DMS79 treated with DMSO at 0.1 percent for 48 hours (cell line): ENCODE measurements at places on chromosomes 7 and 10.

DNA sequence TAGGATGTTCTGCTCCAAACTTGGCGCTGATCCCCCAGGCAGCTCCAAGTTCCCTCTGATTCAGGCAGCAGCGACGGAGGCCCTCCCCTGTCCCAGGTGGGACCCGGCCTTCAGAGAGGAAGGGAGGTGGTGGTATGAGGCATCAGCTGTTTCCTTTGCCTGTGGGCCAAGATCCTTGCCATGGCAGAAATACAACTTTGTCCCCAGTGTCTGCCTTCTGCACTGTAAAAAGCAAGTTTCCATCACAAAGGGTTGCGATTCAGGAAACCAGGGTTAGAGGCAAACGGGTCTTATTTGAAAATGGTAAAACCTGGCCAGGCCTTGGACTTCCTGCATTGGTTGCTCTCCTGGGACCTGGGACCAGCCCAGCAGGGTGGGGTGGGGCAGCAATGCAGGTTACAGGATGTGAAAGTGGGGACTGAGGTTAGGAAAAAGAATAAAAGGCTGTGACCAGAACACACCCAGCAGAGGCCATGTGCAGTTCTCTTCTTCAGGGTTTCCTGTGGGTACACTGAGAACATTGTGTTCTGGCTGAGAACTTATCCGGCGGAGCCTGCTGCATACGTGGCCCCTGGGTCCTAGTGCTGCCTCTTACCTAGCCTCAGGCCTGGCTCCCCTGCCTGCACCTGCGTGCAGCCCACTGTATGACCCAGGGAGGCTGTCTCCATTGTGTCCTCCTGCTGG is 25.1 kb upstream of the DDIT4 start:
- DNase-seq = no peak

DNA sequence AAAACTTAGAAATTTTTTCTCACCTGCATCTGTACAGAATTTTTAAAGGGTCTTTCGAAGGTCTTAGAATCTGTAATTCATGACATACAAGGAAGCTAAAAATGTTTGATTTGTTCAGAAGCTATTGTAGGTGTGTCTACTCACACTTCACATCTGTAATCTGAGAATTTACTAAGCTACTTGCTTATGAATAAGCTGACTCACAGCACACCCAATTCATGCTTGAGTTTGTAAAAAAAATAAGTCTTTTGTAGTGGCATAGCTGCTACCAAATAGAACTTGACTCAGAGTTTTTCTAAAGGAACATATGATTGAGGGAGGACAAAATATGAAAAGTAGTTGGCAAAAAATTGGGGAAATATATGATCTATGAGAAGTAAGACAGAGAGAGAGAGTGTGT is 12.7 kb upstream of the AGR2 start:
- DNase-seq = no peak

GRCh38 chr10:78657163-78657861 is 411.5 kb upstream of the ZMIZ1 start:
- no peak for DNase-seq

GRCh38 chr7:11343818-11344413 is 370.2 kb downstream of the PHF14 start:
- peak; percentile 62 for DNase-seq

DNA sequence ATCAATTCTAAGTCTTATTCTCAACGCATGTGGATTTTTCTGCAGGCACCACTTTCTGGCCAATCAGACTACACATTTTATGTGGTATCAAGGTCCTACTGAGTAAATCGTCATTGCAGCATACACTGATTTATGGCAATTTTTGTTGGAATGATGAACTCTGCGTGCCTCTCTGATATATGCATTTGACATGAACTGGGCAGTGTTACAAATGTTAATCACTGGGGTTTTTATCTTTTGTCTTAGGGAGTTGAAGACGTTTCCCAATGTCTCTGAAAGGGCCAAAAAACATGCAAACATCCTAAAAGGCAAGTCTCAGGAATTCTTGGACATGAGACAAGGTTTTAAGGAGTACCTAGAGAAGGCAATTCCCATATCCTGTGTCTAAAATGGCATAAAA is 809.5 kb upstream of the CELF2 start:
- no peak for DNase-seq

DNA sequence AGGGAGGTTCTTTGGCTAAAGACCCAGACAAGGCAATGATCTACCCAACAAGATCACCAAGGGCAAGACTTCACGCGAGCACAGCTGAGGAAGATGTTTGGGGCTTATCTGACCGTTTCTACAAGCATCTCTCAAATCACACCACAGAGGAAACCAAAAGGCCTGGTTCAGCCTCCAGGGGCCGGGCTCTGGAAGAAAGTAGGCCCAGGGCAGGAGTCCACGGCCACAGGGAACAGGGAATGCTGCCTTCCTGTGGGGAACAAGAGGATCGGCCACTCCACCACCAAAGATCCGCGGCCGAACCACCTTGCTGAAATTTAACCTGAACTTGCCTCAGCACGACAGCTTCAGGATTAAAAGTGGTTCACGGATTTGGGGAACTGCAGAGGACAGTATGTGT is 332.5 kb downstream of the PTPRN2 start:
- no peak for DNase-seq

DNA sequence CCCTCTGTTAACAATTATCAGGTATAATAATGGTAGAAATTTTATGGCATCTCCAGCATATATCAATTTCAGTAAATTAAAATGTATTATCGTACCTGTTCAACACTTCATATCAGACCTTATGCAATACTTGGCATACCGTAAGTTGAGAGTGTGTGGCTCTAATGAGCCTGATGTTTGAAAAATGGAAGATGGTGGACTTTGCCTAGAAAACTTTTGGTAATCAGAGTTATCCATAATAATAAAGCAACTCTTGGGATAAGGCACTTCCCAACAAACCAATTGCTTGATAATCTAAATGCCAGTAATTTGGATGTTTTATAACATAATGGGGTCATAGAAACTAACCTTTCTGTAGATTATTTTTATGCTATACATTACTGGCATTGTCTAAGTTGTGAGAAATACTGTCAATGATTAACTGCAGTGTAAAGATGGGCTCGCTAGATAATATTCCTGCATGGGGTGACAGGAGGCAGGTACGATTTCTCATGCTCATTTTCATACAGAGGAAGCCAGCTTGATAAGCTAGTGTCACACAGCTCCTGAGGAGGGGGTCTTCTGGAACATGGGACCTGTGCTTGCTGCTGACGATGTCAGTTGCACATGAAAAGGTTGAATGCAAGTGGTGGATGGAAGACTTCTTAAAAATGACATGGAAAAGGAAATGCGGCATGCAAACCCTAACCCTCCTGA is 27.8 kb upstream of the DMBT1 start:
- no peak for DNase-seq

GRCh38 chr10:33955676-33956075 is 621.2 kb upstream of the NRP1 start:
- no peak for DNase-seq

- DNase-seq = no peak
Measured at GRCh38 chr7:130024390-130024789, 26.8 kb downstream of the ZC3HC1 start.

DNA sequence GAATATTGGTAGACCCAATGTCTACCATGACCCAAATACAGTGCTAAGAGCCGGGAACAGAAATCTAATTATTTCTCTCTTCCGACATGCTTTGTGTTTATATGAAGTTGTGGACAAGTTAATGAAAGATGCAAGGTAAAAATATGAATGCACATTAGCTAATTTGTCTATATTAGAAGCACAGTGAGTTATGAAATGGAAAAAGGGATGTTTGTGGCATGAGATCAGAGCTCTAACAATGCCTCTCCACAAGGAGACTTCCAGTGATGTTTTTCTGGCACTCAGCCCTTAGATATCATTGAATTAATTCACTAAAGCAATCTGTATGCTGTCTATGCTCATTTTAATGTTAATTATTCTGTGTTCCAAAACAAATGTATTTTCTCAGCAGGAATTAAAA is 897.2 kb downstream of the CNTNAP2 start:
- no peak for DNase-seq

DNA sequence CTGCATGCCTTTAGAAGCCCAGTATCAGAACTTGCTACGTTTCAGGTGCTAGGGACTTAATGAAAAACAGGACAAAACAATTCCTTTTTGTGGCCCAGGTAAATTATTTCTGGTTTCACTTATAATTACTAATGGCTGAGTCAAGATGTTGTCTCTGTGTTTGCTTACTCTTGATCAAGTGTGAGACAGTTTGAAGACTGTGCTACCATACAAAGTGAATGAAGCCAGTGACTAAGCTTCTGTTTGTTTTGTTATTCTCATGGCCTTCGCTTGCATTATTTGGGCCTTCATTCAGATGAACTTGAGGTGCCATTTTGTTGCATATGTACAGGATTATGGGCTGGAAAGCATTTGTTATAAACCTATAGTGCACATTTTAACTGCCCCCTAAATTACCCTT is 17.9 kb downstream of the SMNDC1 start:
- no peak for DNase-seq

DNA sequence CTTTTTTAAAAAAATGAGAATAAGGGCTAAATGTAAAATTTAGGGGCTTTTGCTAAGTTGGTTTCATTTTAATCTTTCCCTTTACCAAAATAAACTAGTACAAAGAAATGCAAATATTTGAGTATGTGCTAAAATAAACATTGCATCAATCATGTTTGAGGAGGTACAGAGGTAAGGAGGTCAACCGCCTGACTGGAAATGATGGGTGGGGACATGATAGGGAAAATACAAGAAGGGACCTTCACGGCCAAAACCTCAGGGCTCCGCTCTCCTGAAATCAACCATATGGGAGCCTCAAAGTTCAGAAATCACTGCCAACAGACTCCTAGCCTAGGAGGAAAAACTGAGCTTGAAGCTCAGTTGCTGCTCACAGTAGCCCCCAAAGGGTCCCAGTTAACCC is 207.6 kb downstream of the AHR start:
- no peak for DNase-seq

GRCh38 chr7:99308461-99309074 is 17.1 kb upstream of the ARPC1A start:
- no peak for DNase-seq
